ENCODE measurements at places on chromosomes 2 and 18.

- DNase-seq: no peak
Observed at GRCh38 chr2:105272176-105272575, 30.6 kb downstream of the GPR45 start.

DNA sequence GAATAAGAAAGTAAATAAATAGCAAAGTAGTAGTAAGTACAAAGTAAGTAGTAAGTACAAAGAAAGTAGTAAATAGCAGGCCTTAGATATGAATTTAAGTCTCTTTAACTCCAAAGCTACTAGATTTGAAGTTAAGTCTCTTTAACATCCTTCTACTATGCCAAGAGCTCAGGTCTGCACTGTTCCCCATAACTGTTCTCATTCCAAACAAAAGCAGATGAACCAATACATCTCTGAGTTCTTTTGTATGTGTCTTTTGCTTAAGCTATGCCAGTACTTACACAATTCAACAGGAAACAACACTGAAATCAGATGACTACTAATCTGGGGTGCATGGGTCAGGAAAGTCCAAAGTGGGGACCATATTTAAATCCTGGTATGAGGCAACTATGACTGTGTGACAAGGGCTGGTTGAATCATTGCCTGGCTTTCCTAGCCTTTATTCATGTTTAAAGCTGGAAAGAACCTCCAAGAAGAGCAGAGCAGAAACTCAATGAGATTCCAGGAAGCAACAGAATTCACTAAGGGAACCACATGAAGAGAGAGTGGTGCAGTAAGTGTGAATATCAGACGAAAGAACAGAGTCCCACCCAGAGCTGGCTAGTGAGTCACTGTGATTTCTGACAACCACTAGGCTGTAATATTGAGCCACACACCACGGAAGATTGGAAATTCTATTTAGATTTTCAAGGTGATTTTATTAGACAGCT lies 51.0 kb upstream of the CYP26B1 start:
- DNase-seq: no peak

- no peak for DNase-seq
Observed at GRCh38 chr2:105496271-105496670, 97.4 kb upstream of the FHL2 start.

DNA sequence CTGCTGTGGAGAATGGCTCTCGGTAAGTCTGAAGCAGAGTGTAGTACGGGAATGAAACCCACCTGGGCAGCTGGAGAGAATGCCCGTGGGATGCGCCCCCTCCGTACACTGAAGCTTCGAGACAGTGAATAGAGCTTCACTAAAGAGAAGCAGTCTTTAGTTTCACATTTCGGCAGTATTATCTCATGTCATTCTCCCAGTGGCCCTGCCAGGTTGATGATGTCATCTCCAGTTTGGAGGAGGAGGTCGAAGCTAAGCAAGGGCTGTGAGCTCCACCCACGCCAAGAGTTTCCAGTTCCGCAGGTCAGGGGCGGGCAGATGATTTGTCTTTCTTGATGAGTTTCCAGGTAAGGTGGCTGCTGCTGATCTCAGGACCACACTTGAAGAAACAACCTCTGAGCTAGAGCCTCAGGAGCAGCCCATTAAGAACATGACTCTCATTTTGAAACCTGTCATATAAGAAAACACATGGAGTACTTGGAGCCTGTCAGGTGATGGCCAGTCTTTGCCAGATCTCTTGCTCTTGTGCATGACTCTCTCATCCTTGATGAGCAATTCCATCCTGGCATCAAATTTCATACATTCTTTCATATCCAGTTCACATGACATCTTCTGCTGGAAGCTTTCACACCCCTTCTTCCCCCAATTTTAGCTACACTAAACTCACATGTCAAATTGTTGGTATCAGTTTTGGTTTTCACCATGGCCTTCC lies 475.0 kb downstream of the RNF144A start:
- no peak for DNase-seq

GRCh38 chr2:46569766-46570165 lies 90.4 kb downstream of the TMEM247 start:
- DNase-seq: no peak

All from cardiac septum (tissue), 1 donor.